Bronchial epithelial cell (primary cell): ENCODE measurements at places on chromosomes 3 and 15.
A peak's percentile ranks its signal among the peaks of the same experiment; 100 is the strongest.

DNA sequence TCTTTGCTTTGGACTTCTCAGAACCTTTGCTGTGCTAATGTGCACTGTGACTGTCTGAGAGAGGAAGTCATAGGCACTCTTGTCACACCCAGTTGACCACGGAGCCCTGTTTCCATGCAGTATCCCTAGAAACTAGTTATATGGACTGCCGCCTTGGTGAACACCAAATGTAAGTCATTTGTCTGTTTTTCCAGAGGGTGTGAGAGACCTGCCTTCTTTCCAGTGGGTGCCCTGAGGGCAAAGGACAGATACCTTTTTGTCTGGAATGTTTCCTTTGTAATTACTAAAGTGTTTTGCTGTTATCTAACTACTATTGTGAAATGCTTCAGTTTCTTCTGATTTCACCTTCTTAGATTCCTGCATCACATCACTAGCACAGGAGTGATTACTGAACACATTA, 91.8 kb downstream of the LARS2 start:
- DNase-seq, result peak; percentile 56

DNA sequence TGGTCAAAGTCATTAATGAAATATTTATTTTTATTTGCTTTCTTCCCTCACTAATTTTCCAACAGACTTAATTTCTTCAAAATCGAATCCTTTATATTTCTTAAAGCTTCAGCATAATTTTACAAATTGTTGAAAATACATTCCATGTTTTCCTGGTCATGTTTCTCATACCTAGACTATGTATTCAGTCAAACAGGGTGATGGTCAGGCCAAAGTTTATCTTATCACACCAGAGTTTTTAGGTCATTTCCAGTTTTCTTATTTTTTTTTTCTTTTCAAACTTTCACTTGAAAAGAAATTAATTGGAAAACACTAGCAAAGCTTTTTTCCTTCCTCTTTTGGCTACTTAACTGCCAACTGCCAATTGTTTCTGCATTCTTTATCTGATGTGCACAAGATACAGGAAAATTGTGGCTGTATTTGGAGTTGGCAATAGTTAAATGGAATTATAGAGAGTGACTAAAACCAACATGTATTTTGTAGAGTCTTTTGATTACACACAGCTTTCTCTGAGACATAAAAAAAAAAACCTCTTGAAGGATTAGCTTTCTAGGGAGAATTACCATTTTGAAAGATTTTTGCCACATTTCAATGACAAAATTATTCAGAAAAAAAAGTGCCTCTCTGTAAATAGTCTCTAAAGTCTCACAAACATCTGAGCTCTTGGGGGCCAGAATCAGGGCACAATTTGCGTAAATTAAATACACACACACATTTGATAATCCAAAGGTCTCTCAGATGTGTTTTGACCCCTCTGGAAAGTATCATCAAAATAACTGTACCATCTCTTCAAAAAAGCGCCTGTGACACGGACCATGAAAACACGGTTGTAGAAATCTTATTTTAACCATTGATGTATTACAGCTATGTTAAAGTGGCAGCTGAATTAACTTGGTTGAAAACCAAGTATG, 603.2 kb upstream of the KCNMB2 start:
- DNase-seq, result no peak

- DNase-seq, result no peak
Measured at GRCh38 chr15:35723120-35723847, 177.3 kb upstream of the DPH6 start.

DNA sequence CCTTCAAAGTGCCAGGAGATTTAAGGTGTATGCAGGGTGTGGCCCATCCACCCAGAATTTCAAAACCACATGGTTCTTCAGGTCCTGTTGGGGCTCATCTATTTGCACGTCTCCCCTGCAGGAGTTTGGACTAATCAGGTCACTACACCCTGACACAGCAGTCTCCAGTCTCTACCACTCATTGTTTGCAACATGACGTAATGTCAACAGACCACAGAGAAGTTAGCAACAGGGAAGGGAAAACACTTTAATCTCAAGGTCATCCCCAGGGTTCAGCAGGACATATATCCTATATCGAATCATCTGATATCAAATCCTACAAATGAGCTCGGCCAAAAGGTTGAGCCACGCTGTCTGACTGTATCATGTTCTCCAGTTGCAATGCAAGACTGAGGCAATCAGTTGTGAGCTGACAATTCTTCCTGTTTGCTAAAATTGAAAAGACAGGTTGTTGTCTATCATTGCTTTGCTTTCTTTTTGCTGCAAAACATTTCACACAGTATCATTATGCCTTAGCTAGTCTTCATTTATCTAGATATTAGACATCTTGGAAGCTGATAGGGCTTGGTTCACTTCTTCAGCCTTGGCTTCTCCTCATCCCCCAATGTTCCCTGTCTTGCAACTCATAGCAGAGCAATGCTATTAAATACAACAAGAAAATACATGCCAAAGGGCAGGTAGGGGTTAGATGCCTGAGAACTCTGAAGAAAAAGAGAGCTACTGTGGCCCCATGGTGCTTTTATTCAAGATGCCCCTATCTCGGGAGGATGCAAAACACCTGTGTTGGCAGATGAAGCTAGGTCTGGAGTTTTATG, 13.4 kb upstream of the LEKR1 start:
- peak; percentile 100 for DNase-seq

DNA sequence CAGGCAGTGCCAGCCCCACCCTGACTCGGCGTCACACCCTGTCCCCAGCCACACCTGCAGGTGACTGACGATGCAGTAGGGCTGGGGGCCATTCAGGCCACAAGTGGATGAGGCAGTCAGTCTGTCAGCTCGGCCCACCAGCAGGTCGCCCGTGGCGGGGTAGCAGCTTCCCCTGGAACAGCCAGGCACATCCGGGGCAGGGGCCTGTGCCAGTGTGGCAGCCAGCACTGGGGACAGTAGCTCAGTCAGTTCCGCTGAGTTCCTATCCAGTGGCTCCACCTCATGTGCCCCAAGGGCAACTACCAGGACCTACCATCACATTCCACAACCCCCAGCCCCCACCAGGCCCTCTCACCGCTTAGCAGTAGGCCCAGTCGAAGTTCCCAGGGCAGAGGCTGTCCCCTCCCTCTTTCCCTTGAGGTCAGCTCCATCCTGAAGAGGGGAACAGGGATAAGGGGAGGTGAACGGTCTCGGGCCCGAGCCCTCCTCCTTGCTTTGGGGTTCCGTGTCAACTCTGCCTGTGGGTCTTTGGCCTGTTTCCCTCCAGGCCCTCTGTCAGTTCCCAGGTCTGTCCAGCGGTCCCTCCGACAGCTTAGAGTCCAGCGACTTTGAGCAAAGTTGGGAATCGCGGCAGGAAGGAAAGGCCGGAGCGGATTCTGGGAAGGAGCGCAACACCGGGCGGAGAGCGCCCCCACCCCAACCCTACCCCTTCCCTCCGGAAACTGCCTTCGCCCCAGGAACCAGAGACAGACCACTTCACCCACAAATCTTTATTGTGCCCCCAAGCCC, at the start of gene LAMB2:
TSS of gene LAMB2 (minus strand) at position 614 of the 789 bp plus-strand sequence. CDS start at position 431, 183 bp downstream.
- DNase-seq, result peak; percentile 51

GRCh38 chr15:76206325-76206976, 104.8 kb downstream of the ETFA start:
- peak; percentile 46 for DNase-seq

- DNase-seq, result no peak
Measured at GRCh38 chr3:64291956-64292355, 66.7 kb upstream of the PRICKLE2 start.

DNA sequence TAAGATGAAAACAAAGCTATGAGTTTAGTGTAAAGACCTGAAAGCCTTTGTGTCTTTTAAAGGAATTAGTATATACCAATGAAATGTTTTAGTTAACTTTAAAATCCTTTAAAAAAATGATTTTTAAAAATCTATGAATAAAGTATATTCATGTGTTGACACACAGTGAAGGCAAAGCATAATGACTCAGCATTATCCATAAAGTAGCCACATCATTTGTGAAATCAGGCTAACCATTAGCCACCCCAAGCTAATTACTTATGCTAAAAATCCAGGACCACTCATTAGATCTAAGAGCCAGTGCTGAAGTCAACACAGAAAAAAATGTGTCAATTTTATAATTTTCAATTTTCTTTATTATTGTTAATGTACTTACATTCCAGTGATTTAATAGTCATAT, 310.2 kb downstream of the TBC1D5 start:
- DNase-seq, result peak; percentile 53

GRCh38 chr15:83449937-83450506, 2.9 kb downstream of the SH3GL3 start:
- no peak for DNase-seq

DNA sequence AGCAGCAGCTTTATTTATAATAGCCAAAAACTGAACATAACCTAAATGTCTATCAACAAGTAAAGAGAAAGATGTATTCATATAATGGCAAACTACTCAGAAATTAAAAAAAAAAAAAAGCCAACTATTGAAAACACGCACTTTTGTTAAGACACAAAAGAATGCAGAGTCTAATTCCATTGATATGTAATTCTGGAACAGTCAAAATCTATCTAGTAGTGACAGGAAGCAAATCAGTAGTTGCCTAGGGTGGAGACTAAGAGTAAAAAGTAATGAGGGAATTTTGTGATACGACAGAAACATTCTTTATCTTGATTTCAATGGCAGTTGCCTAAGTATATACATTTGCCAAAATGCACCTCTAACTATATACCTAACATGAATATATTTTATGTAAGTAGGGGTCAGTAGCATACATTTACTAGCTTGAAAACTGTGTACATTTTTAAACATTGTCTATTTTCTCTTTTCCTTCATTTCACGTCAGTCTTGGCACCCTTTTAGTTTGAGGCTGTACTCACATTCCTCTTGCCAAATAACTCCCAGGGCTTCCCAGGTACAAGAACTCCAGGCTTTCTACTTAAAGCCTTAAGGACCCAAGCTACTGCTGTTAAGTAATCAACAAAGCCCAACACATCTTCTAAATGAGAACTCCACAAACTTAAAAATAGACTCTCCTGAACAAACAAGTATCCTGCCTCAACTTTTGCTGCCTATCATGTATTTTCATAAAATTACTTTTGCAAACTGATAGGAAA, 54.7 kb downstream of the ADAM10 start:
- DNase-seq, result no peak

- DNase-seq, result no peak
Measured at GRCh38 chr3:89198591-89198990, 91.2 kb downstream of the EPHA3 start.

DNA sequence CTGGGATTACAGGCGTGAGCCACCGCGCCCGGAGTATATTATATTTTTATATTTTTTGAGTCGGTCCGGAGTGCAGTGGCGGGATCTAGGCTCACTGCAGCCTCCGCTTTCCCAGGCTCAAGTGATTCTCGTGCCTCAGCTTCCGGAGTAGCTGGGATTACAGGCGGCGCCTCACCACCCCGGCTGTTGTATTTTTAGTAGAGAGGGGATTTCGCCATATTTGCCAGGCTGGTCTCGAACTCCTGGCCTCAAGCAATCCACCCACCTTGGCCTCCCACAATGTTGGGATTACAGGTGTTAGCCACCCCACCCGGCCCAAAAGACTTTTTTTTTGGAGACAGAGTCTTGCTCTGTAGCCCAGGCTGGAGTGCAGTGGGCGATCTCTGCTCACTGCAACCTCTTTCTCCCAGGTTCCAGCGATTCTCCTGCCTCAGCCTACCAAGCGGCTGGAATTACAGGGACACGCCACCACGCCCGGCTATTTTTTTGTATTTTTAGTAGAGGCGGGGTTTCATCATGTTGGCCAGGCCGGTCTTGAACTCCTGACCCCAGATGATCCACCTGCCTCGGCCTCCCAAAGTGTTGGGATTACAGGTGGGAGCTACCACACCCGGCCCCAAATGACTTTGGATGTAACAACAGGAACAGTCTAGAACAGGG, 1.0 kb downstream of the ZNF589 start:
- no peak for DNase-seq
